ENCODE measurements at places on chromosomes 7 and 10. TPM values are rescaled to one million over a fixed set of nuclear protein-coding genes. Genes with fewer than 3 reads are reported as not detected.

- peak; percentile 45 for DNase-seq
Measured at GRCh38 chr10:133307776-133308420, 774 bp downstream of the TUBGCP2 start.

DNA sequence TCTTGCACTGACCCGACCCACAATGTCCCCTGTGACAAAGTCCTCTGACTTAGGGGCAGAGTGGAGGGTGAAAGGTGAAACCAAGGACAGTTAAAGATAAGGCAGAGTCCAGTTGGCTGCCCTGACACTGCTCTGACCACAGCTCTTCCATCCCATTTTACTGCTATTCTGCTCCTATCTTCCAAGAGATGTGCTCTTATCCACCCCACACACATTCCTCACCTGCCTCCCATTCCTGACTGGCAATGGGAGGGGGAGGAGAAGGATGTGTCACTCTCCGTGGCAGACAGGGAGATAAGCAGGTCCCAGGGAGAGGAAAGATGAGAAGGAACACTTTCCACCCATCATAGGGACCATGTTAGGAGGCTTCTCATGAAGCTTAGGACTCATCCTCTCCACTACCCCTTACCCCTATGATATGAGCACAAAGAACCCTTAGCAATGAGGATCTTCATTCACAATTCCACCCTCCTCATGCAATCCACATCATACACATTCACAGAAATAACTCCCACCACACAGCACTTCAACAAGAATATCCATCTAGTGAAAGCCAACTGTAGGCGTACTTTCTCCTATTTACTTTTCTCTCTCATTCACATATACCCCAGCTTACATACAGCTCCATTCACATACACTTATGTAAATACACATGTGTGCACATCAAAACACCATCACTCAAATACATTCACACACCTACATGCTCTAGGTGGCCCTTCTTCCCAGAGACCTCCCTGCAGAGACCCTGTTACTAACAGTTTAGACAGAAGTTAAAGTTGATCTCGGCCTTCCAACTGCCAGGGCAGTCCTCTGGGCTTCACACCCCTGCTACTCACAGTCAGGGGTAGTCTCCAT lies 6.6 kb downstream of the SYNPO2L start:
- DNase-seq: no peak

DNA sequence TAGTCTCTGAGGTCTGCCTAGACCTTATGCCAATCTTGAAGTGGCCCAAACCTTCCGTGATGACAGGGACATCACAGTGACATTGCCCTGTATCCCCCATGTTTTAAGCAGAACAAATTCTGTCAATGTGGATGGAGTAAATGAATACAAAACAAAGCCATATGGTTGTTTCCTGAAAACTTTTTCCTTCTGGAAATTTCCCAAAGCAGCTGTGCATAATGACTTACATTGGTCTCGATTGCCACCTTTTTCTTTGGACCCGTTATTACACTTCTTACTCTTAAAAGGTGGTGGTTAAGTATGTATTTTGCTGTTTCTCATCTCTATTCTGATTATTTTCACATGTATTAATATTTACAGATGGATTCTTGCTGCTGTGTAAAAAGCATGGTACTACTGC lies 411.2 kb upstream of the KLF6 start:
- DNase-seq: no peak

DNA sequence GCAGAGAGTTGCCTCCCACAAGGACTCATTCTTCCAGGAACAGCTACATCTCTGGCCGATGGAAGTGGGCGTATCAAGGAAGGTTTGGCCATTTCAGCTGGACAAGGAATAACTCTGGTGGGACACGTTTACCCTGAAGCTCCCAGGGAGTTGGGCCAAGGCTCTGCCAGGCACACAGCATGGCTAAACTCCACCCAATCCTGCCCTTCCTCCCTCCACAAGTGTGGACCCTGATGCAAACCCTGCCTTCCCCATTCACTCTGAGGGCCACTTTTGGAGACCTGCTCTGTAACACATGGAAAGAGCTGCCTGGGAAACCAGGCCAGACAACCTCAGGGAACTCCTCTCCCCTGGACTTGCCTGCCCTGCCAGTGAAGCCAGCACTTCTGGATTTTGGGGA lies 407.8 kb upstream of the FOXK1 start:
- no peak for DNase-seq

DNA sequence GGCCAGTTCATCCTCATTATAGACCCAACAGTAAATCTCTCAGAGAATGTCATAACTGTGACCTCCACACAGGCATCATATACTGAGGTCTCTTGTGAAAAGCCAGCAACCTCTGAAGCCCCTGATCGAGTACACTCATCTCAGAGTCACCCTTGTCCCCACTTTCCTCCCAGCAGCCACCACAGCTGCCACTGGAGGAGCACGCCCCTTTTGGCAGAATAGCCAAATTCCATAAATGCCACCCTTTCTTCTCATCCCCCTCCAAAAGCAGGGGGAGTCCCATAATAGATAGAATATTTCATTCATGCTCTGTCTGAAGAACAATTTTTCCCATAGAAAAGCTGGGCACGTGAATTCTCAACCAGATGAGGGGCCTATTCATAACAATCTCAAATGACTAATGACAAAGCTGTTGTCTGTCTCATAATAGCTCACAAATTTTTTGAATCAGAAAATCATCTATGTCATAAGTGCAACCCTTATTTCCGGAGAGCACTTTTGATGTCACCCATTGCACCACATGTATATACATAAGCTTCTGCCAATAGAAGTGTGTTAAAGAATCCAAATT lies 47.4 kb downstream of the SGMS1 start:
- DNase-seq: peak; percentile 50

GRCh38 chr10:30562787-30563186 lies 66.8 kb downstream of the LYZL2 start:
- DNase-seq: peak; percentile 27

- peak; percentile 34 for DNase-seq
Measured at GRCh38 chr7:3897430-3898372, 596.6 kb downstream of the SDK1 start.

GRCh38 chr7:2242541-2243429 lies 759 bp downstream of the NUDT1 start:
- DNase-seq: peak; percentile 63

- DNase-seq: peak; percentile 69
Measured at GRCh38 chr10:68897336-68897741, 3.8 kb upstream of the DDX50 start.

DNA sequence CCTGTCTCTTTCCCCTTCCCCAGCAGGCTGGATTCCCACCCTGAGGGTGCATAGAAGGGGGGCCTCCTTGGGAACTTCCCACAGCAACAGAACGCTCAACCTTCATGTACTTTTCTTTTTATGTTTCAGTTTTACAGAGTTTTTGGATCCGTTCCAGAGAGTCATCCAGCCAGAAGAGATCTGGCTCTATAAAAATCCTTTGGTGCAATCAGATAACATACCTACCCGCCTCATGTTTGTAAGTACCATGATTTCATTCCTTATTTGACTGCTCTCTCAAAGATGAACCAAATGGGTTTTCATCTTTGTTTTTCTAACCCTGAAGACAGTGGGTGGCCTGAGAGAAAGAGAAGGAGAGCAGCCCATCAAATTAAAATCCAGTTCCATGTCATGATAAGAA lies 46.7 kb downstream of the PLPP4 start:
- peak; percentile 69 for DNase-seq

DNA sequence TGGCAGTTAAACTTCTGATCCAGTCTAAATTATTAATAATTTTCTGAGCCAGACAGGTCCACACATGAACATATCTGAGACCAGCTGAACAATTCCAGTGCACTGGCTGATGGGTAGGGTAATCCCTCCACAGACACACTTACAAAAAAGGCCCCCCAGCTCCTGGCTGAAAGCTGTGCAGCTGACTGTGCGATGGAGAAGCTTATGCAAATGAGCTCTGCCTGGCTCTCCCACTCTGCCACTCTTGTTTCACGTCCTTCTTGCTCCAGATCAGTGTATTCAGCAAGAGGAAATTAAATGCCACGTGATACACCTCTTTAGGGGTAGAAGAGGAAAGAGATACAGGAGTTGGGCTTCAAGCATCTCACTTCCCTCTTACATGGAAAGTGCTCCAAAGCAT lies 76.4 kb upstream of the FEZF1 start:
- DNase-seq: no peak

GRCh38 chr10:91567815-91568214 lies 65.1 kb downstream of the PPP1R3C start:
- DNase-seq: no peak

DNA sequence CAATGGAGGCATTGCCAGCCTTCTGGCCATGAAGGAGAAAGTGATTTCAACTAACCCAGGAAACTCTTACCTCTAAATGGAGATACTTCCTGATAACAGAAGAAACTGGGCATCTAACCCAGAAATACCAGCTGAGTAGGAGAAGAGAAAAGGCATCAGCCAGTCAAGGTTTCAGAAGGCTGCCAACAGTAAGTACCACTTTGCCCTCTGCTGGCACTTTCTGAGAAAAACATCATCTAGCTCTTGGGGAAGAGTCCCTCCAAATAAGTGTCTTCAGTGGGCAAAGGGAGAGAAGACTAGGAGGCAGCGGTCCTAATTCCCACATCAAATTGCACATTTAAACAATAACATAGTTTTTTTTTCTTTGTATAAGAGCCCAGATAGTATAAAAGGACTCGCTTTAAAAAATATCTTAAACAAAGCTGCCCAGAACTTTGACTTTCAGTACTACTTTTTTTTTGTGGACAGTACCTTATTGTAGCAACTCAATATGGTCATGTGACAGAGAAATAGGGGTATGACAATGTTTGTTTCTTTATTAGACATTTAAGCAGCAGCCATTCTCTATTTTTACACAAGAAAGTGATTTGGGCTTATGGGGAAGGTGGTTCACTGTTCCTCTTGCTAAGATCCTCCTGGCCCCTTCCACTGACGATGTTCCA lies 157.3 kb downstream of the CTTNBP2 start:
- peak; percentile 27 for DNase-seq

- DNase-seq: peak; percentile 2
Measured at GRCh38 chr7:11557627-11558026, 274.4 kb downstream of the THSD7A start.

DNA sequence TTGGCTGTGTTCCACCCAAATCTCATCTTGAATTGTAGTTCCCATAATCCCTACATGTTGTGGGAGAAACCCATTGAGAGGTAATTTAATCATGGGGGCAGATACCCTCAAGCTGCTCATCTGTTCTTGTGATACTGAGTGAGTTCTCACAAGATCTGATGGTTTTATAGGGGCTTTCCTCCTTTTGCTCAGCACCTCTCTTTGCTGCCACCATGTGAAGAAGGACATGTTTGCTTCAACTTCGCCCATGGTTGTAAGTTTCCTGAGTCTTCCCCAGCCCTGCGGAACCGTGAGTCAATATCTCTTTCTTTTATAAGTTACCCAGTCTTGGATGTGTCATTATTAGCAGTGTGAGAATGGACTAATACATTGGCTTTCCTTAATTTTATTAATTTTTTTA lies 527.8 kb downstream of the MDFIC start:
- no peak for DNase-seq

GRCh38 chr7:27424749-27425148 lies 182.1 kb downstream of the EVX1 start:
- DNase-seq: no peak

GRCh38 chr7:48782511-48782910 lies 141.8 kb upstream of the CDC14C start:
- no peak for DNase-seq

GRCh38 chr7:109003742-109004141 lies 434.1 kb downstream of the DNAJB9 start:
- DNase-seq: no peak

DNA sequence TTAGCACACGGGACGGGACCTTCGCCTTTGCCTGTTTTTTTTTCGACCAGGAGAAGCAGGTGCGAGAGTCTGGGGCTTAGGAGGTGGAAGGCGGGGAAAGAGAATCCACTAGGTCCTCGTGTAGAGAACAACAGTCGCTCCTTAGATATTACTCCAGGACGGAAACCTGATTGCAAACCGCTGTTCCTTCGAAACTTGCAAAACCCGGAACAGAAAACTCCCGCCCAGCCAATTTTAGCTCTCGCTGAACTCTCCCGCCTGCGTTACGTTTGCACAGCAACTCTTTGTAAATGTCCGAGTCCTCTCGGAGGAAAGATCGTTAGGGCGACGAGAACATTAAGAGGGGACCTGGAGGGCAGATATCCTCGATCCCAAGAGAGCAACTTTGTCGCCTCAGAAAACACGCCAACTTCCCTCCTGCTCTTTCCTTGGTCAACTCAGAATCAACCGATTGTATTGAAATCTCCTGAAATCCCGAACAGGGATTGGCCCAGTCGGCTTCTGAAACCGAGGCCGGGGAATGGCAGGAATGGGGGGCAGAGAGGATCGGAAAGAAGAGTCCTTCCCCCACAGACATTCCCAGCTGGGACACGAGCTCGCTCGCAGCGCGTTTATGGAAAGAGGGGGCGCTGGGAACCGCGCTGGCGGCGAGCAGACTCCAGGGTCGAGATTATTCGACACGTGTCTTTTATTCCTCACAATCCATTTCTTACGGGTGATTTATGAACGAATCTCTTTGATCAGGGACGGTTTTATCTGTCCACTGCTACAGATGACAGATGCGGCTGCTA lies 9.9 kb downstream of the TWIST1 start:
- peak; percentile 75 for DNase-seq

- DNase-seq: no peak
Measured at GRCh38 chr7:34904987-34905386, 132.3 kb downstream of the DPY19L1 start.

DNA sequence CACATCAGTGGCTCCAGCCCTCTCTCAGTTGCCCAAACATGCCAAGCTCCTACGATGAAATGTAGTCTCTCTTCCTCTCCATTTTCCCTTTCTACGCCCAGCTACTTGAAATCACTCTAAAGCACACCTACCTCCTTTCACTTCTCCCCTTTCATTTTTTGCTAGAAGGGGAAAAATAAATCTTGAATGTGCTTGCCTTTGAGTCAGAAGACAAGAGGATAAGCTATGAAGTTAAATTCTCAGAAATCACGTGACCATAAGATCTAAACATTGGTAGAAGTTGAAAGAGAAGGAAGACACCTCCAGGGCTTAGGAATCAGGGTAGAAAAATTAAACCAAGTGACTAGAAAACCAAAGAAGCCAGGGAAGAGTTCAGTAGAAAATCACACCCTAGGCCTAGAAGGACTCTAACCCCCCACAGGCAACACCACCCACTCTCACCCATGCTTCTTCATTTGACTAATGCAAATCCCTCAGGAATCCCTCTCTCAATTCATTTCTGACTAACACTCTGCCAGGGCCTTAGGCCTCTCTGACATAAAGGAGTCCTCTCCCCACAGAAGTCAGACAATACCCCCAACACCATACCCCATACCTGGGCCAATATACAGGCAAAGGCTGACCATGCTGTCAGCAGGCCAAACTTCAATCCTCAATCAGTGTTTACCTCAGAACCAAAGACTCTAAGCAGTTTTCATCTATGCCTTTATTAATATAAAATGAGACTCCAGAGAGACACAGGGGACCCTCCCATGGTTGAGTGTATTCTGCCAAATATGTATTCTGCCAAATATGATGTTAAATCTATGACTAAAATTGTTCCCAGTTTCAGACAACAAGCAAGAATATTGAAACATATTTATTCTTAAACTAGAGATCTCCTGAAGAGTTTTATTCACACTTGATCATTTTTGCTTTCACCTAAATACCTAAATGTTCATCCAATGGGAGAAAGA lies 84.8 kb downstream of the ELMO1 start:
- no peak for DNase-seq

TMEM106B gene
- 58.1 TPM for total RNA-seq

COL13A1 gene
- 17.1 TPM for total RNA-seq

LFNG gene
- total RNA-seq: 19.1 TPM

C10orf88 gene
- 6.4 TPM for total RNA-seq

CDH23 gene
- total RNA-seq: not detected

TACC2 gene
- 7.3 TPM for total RNA-seq

CALCR gene
- total RNA-seq: not detected

Measured in RPMI7951 (cell line).